ENCODE measurements at places on chromosomes 5 and 9.

GRCh38 chr9:123085916-123086315 lies 52.4 kb downstream of the GPR21 start:
- no peak for DNase-seq

- DNase-seq = no peak
These were observed 171.3 kb downstream of the NR3C1 start for GRCh38 chr5:143231973-143232812.

DNA sequence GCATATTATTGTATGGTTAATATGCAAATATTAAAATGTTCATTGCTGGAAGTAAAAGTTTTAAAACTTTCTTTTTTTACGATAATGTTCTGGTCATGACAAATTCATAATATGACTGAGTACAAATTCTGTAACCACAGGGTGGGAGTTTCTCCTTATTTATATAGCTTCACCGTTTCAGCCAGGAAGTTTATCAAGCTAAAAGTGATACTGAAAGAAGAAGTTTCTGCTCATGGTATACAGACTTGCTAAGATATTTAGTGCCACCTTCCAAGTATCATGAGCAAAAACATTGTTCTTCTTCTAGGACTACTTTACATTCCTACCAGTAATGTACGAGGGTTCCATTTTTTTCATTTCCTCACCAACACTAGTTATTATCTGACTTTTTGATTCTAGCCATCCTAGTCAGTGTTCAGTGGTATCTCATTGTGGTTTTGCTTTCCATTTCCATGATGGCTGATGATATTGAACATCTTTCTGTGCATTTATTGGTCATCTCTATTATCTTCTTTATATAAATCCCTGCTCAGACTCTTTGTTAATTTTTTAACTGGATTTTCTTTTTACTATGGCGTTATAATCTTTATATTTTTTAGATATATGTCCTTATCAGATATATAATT lies 94.2 kb upstream of the PRRC1 start:
- DNase-seq = no peak

DNA sequence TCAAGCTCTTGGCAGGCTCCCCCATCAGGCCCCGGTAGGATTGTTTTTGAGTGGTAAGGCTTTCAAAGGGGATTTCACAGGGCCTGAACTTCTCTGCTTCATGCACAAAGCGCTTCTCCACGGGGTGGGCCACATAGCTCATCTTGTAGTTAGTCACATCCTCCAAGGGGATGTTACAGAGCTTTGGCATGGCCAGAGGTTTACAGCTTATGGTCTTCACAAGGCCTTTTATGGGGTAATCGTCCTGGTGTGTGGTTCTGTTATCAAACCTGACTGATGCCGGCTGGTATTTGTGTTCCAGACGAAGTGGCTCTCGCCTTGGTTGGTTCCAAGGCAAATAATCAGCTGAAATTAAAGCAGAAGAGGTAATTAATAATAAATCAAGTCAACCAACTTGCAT lies 104.3 kb downstream of the SAXO1 start:
- peak; percentile 25 for DNase-seq

DNA sequence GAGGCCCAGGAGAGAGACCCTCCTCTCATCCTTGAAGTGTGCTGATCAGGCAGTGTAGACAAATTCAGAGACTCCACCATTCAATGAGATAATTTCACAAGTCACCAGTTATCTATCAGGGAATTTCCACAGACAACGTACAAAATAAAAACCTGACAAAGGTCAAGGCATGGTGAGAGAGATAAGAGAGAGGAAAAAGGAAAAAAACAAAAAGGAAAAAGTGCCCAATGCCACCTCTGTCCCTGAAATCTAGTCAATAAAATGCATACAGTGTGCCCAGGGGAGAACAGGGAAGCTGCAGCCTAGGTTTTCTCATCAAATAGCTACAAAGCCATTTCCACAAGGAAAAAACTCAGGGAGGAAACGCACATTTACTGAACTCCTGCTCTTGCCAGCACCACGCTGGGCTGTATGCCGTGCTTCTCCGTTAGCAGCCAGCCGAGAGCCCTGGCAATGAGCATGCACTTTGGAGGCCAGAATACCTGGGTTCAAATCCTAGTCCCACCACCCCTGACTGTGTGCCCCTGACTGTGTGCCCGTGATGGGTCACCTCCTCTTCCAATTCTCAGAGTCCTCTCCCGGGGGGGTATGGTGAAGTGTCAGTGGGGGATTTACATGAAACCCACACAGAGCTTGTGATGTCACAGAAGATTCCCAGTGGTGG lies 11.6 kb downstream of the WHRN start:
- no peak for DNase-seq

GRCh38 chr9:16243798-16244197 lies 626.7 kb downstream of the BNC2 start:
- DNase-seq = no peak

GRCh38 chr9:88781628-88782391 lies 209.5 kb upstream of the S1PR3 start:
- DNase-seq = peak; percentile 56

DNA sequence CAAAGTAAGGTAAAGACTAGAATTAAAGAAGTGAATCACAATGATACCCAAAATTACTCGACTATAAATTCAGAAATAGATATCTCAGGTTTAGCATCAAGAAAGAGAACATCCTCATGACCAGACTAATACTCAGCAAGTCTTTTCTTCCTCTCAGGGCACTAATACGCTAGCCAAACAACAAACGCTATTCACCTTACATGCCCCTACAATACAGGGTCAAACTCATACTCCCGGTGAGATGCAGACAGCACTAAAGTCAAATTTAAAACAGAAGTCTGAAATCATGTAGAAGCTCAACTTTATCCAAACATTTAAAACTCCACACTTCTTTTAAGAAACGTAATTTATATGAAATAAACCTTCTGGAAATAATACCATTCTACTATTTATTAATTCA lies 5.6 kb downstream of the PFDN1 start:
- no peak for DNase-seq

- DNase-seq = peak; percentile 64
These were observed 274.5 kb upstream of the PTGER4 start for GRCh38 chr5:40405230-40405629.

GRCh38 chr5:42642006-42642405 lies 114.6 kb upstream of the CCDC152 start:
- no peak for DNase-seq

Measured in EH (cell line).